ENCODE measurements at places on chromosomes 5 and 9. TPM values are rescaled to one million over a fixed set of nuclear protein-coding genes. Genes with fewer than 3 reads are reported as not detected.

The TAL2 gene
- not detected for total RNA-seq

The SHC3 gene
- under 0.01 TPM for total RNA-seq

The POLR1E gene
- 15.7 TPM for total RNA-seq

The DRD1 gene
- not detected for total RNA-seq

The ROR2 gene
- total RNA-seq, result not detected

The DELE1 gene
- total RNA-seq, result 58.5 TPM

The NREP gene
- 8.5 TPM for total RNA-seq

The S1PR3 gene
- 25.9 TPM for total RNA-seq

The INSL6 gene
- not detected for total RNA-seq

The IL3 gene
- not detected for total RNA-seq

The FOXI1 gene
- not detected for total RNA-seq

The GPR150 gene
- 1.9 TPM for total RNA-seq

The RASGRF2 gene
- total RNA-seq, result 38.2 TPM

The NTRK2 gene
- total RNA-seq, result not detected

The ADAMTS12 gene
- total RNA-seq, result 0.10 TPM

The PROB1 gene
- 2.5 TPM for total RNA-seq

The GCNT4 gene
- 0.44 TPM for total RNA-seq

The FUT7 gene
- not detected for total RNA-seq

The PHYKPL gene
- total RNA-seq, result 25.8 TPM

The DBH gene
- total RNA-seq, result not detected

The KLHL3 gene
- 1.2 TPM for total RNA-seq

The COL15A1 gene
- 10.0 TPM for total RNA-seq

The TMEM38B gene
- total RNA-seq, result 9.7 TPM

The HSPA5 gene
- total RNA-seq, result 289 TPM

The GALNT12 gene
- total RNA-seq, result 15.6 TPM

The ADGRV1 gene
- not detected for total RNA-seq

The MSMP gene
- 1.0 TPM for total RNA-seq

The PNPLA7 gene
- total RNA-seq, result 0.34 TPM

The IL5 gene
- total RNA-seq, result not detected

The SPINK7 gene
- total RNA-seq, result not detected

The ZFP2 gene
- 0.60 TPM for total RNA-seq

The SLCO6A1 gene
- not detected for total RNA-seq

The C5orf58 gene
- total RNA-seq, result not detected

The IFNA2 gene
- not detected for total RNA-seq

The FOXD4L6 gene
- total RNA-seq, result not detected

The ANKRD31 gene
- total RNA-seq, result not detected

The MAMDC4 gene
- 1.9 TPM for total RNA-seq

The HACD4 gene
- total RNA-seq, result 6.1 TPM

The FGF18 gene
- not detected for total RNA-seq

The LRRC8A gene
- total RNA-seq, result 140 TPM

The PCDHA5 gene
- total RNA-seq, result not detected

The GAPVD1 gene
- total RNA-seq, result 30.6 TPM

The CD180 gene
- not detected for total RNA-seq

The TPPP gene
- 0.07 TPM for total RNA-seq

The PCDHA6 gene
- 0.27 TPM for total RNA-seq

The TEX48 gene
- total RNA-seq, result not detected

The BTNL3 gene
- total RNA-seq, result not detected

The SLC1A3 gene
- total RNA-seq, result 0.34 TPM

The WDR38 gene
- total RNA-seq, result not detected

The IL9 gene
- not detected for total RNA-seq

The NEURL1B gene
- total RNA-seq, result 5.3 TPM

The FOXD4L3 gene
- total RNA-seq, result not detected

The THOC3 gene
- 88.9 TPM for total RNA-seq

The BRINP1 gene
- 0.40 TPM for total RNA-seq

The MARCOL gene
- not detected for total RNA-seq

The TMEM8B gene
- total RNA-seq, result 0.27 TPM

The PCDHB4 gene
- total RNA-seq, result 0.10 TPM

The CTNND2 gene
- total RNA-seq, result not detected

The ORM2 gene
- total RNA-seq, result not detected
